Inflammatory macrophage treated with lipopolysaccharide for 4 hours (primary cell): ENCODE measurements at places on chromosomes 2 and 18.
A peak's percentile ranks its signal among the peaks of the same experiment; 100 is the strongest.

- no peak for DNase-seq
Measured at GRCh38 chr2:65282477-65283053, 54.9 kb downstream of the ACTR2 start.

DNA sequence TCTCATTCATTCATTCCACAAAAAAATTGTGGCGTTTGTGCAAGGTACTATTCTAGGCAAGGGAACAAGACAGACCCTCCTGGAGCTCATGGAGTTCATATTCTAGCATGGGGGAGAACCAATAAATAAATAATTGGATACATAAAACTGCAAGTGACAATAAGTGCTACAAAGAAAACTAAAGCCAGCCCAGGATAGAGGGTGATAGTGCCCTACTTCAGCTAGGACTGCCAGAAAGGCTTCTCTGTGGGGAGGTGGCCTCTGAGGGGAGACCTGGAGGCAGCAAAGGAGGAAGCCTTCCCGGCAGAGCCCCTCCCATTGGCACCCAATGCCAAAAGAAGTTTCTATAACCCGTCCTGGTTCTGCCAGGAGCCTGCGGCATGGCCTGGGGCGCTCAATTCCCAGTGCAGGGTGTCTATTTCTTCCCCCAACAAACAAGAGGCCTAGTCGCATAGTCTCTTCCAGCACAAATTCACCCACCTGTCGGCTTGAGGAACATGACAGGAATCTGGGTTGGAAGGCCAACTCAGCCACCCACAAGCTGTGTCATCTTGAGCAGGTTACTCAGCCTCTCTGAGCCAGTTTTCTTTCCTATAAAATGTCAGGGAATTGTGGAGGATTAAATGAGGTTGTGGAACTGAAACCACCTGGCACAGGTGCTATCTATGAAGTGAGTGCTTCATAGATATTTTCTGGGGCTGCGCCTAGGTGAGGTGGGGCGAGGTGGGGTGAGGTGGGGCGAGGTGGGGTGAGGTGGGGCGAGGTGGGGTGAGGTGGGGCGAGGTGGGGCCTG lies 94.3 kb downstream of the ZFP36L2 start:
- DNase-seq = no peak

DNA sequence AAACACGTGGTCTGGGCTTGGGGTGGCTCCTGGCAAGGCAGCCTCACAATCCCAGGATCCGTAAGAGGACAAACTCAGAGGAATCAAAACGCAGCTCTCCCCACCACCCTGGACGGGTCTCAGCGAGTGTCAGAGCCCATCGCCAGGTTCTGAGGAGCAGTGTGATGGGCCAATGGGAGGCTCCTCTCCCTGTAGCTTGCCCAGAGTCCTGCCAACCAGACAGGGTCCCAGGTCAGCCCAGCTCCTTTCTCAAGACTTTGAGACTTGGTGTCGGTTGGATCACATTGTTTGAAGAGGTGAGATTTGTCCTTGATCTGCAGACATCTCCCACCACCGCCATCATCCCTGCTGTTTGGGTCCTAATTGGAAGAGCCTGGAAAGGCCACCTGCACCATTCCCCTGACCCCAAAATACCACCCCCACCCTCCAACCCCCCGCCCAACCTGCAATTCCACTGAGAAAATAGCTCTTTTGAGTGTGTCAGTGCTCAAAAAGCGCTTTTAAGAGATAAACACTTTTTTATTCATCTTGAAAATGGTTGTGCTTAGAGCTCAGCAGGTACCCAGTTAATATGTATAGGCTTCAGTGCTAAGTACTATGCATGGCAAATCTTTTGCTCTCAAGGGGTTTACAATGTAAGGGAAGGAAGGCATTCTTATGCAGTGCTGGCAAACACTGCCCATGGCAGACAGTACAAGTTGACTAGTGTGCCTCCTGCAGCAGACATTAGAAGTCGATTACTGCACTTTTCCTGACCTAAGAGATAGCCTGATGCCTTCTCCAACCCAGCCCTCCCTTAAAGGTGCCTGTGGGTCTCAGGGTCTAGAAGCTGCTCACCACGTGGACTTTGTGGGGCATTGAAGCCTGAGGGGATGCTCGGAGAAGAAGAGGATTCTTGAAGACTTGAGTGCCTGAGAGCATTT lies 50.6 kb downstream of the GLI2 start:
- DNase-seq = no peak

GRCh38 chr2:158965641-158966040 lies 2.8 kb upstream of the TANC1 start:
- DNase-seq = no peak

DNA sequence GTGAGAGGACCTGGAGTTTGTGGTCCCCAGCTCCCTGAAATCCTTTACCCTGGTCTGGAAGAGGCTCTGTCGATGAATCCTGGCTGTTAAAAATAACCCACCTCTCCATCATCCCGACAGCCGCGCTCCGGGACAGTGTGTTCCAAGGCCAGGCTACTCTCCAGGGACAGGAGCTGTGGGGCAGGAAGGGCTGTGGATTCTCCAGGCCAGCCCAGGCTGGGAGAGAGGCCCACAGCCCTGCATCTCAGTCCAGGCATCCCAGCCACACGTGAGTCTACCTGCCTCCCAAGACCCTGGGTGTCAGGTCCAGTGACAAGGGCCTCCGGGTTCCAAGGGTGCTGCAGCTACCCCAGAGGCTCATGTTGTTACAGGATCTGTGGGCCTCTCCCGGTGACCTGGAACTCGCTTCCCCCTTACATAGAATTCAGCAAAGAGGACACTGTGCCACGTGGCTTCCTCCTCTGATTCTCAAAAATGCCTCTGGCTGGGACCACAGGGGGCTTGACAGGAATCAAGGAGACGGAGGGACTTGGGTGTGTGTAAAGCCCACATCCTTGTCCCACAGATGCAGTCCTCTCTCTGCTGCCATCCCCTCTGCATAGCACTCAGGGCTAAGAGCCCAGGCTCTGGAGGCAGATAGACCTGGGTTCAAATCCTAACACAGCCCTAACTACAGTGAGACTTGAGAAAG lies 17.3 kb downstream of the ADRA2B start:
- no peak for DNase-seq

DNA sequence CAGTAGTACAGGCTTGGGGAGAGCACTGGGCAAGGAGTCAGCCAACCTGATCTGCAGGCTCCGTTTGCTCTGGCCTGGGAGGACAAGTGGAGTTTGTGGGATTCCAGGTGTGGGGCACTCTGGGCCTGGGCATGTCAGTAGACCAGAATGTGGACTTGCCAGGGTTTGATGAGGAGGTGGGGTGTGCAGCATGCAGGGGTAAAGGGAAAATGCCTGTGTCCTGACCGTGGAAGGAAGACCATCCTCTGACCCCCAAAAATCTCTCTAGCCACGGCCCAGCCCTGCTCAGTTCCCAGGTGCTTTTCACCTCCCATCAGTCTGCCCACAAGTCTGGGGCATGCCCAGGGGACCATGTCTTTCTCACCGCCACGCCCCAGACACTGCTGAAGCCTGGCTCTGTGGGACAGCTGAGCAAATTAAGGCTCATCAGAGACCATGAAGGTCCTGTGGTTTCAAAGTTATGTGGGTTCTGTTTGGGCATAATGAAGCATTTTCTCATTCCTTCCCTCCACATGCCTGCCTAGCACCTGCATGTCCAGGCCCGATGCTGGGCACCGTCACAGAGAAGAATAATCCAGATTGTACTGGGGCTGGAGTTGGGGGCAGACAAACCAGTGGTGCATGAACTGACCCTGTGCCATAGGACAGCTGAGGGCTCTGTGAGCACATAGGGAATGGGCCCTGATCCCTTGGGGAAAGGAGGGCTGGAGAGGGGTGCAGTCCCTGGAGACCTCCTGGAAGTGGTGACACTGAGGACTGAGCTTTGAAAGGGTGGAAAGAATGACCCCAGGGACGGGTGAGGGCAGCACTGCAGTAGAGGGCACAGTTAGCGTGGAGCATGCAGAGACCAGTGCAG lies 6.5 kb upstream of the KCNF1 start:
- no peak for DNase-seq

GRCh38 chr2:20349513-20349921 lies 1.1 kb downstream of the PUM2 start:
- DNase-seq = no peak

DNA sequence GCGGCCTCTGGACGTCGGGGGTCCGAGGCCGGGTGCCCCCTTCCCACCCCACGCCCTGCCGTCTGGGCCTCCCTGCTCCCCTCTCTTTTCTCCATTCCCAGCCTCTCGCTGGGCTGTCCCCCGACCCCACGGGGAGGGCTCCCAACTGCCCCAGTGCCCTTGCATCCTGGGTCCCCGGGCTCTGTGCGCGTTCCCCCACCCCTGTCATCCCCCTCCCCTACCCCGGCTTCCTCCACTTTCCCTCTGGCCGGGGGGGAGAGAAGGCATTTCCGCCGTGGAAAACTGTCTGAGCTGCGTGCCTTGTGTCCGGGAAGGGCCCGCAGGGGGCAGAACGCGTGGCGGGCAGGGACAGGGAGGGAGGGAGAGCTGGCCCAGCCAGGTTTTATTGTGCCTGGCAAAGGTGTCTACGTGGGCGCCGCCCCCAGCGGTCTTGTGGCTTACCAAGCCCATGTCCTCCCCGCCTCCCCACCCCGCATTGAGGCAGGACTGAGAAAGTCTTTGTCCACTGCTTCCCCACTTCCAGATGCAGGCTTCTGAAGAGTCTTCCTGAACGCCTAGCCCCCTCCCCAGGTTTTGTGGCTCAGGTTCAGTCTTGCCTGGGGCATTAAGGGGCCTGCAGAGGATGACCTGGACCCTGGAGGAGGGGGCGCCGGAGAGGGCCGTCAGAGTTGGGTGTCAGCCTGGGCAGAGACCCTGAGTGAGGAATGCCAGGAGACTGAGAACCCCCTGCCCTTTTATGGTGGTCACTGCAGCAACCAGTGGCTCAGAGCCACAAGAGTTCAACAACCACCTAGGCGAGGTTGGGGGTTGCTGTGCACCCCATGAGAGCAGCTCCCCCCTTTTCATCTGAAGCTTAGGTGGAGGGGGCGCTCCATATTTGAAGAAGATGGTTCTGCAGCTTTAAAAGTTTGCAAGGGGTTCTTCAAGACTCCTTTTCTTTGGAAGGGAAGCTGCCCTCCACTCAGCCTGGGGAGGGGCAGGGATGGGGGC lies 1.3 kb downstream of the ITM2C start:
- no peak for DNase-seq

DNA sequence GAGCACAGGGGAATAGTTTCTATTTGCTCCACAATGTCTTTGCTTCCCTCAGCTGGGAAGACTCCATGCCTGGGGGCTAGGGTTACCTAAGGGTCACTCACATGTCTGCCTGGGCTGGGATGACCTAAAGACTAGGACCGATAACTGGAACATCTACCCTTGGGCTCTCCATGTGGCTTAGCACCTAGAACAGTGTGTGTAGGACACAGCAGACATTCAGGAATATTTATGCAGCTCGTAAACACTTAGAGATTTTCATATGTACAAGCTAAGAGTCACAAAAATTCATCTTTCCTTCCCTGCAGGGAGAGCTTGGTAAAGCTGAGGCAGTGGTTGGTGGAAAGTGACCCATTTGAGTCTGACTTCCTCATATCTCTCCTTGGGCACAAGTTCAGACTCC lies 55.8 kb downstream of the FBLN7 start:
- no peak for DNase-seq

DNA sequence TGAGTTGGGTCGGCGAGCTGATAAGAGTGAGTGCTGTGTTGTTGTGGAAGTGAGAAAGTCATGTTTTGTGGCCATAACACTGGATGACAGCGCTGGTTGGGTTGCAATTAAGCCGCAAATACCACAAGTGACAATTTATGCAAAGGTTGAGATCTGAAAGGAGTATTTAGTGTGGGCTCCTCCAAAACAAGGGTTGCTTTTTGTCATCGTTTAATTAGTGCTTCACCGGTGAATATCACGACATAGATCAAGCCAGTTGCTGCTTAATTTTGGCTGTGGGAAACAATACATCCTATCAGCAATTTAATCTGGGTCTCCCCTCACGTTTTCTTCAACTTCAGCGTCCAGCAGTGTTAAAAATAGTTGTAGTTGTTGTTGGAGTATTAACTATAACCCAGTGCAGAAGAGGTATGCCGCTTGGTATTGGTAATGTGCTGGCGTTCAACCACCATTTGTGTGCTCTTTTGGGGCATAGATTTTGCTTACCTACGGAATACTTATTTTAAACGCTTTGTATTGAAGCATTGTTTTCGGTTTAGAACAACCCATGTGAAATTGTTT lies 662 bp downstream of the ACVR2A start:
- DNase-seq = peak; percentile 32

GRCh38 chr2:37766106-37766505 lies 94.7 kb upstream of the CDC42EP3 start:
- peak; percentile 62 for DNase-seq

- peak; percentile 0 for DNase-seq
Measured at GRCh38 chr18:59516356-59517155, 157.5 kb upstream of the LMAN1 start.

DNA sequence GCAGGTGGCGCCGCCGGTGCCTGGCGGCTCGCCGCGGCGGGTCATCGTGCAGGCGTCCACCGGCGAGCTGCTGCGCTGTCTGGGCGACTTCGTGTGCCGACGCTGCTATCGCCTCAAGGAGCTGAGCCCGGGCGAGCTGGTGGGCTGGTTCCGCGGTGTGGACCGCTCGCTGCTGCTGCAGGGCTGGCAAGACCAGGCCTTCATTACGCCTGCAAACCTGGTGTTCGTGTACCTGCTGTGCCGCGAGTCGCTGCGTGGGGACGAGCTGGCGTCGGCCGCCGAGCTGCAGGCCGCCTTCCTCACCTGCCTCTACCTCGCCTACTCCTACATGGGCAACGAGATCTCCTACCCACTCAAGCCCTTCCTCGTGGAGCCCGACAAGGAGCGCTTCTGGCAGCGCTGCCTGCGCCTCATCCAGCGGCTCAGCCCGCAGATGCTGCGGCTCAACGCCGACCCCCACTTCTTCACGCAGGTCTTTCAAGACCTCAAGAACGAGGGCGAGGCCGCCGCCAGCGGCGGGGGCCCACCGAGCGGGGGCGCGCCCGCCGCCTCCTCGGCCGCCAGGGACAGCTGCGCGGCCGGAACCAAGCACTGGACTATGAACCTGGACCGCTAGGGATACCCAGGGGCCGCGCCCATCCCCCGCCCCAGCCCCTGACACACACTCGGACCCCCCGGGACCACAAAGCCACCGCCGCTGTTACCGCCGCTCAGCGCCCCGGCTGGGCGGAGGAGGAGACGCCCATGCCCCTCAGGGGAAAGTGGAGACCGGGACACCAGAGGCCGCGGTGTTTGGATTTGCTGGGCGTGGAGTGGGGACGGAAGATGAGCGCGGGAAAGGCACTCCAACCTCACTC lies 1.1 kb downstream of the CDK5R2 start:
- no peak for DNase-seq

- DNase-seq = no peak
Measured at GRCh38 chr2:168801961-168802858, at the start of gene NOSTRIN. Gene NOSTRIN (plus strand): TSS chr2:168802637. CDS start chr2:168802647, 10 bp downstream.
